Hippocampal formation (tissue), 2 donors: ENCODE measurements at places on chromosomes 12 and 14.

DNA sequence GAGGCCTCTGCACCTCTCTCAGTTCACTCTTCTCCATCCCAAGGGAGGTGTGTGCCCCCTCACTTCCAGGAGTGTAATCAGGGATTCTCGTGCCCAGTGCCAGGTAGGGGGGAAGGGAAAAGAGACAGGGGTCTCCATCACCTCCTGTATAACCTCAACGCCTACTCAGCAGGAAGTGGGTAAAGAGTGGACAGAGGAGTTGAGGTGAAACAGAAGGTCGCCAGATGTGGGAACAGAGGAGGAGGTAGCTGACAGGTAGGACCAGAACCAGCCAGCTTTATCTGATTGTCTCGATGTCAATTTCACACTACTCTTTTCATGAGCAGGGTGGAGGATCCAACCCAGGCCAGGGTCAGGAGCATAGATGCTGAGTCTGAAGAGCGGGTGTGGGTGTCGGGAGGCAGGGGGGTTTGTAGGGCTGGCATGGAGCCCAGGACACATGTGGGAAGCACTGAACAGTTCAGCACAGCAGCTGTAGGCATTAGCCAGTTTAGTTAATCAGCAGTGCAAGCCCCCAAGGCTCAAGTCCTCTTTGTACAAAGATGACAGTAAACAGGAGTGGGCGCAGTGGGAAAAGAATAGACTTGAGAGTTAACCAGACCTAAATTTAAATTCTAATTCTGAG is 213.5 kb downstream of the PELI2 start:
- no peak for DNase-seq

DNA sequence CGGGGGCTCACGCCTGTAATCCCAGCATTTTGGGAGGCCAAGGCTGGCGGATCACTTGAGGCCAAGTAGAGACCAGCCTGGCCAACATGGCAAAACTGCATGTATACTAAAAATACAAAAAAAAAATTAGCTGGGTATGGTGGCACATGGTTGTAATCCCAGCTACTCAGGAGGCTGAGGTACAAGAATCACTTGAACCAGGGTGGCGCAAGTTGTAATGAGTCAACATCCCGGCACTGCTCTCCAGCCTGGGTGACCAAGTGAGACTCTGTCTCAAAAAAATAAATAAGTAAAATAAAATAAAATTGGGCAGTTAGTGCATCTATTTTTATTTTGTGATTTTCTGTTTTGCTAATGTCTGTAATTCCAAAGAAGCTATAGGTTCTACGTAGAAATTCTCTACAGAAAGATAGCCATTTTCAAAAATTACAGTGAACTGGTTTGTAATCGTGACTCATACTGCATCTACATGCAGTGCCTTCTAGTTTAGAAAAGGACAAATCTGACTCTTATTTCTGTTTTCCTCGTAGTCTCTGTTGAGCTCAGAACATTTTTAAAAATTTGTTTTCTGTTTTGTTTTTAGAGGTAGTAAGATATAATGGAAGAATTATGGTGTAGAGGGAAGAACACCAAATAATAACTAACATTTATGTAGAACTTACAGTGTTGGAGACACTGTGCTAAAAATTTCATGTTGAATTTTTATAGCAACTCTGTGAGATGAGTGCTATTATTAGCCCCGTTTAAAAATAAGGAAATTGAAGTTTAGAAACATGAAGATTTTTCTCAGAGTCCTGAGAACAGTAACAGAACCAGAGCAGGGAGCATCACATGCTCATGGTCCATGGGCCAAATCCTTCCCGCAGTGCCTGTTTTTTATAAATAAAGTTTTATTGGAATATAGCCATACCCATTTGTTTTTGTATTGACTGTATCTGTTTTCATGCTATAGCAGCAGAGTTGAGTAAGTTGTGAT is 201.2 kb downstream of the SYNE2 start:
- no peak for DNase-seq

GRCh38 chr12:33111850-33112249 is 215.3 kb upstream of the PKP2 start:
- no peak for DNase-seq

DNA sequence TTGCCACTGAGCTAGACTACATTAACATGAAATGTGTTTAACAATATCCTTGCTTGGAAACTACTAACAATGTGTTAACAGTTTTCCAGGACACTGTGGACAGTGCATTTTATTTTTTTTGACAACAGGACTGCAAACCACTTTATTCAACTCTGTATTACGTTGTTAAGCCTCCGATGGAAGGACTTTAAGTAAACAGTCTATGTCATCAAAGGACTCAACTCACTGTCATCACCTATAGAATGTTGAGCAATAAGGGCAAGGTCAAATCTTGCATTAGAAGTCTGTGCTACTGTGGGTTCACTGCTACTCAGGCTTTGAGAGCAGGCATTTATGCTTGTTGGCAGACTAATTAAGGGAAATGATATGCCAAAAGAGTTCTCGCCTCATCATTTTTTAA is 483.7 kb downstream of the FLRT2 start:
- DNase-seq, result no peak

DNA sequence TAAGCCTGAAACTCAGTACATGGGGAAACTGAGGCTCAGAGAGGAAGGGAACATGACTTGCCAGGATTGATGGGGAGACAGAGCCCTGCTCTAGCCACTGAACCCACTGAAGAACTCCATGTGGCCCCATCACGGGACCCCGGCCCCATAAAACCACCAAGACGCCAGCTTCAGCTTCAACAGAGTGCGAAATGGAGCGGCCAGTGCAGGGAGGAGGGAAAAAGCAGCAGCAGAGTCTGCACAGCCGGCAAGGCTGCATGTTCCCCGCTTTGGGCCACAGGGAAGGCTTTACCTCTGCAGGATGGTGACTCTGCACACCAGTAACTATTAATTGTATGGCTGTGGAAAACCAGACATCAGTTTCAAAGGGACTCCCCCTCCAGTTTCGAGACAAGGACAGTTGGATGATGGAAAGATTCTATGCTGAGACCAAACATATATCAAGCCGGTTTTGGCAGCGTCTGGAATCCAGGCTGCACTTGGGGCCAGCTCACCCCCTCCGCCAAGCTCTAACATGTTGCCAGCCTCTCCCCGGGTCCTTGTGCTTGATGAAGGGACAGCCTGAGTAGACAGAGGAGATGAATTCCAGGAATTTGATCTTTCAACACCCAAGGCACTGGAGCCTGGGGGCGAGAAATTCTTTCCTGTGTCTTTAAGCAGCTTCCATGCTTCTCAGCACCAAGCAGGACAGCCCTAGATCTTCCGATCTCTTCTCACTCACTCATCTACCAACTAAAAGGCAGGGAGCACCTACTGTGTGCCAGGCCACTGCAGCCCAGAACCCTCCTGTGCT is 55.7 kb upstream of the BCL11B start:
- DNase-seq, result no peak

DNA sequence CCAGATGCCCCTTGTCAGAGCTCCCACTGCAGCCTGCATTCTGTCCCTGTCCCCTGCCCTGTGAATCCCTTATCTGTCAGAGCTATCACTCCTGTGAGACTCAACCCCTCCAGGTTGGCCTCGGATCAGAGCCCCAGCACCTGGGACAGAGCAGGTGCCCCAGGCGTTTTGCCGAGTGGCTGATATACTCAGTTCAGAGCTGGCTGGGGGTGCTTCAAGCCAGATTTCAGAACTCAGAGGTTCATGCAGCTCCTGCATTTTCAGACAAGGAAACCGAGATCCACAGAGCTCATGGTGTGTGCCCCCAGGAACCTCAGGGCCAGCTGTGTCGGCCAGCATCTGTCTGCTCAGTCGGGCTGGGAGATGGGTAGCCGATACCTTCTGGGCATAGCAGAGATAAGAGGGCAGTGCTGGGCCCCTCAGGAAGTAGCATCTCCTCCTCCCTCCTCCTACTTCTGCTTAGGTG is 228.0 kb upstream of the RTL1 start:
- DNase-seq, result no peak

- no peak for DNase-seq
These were observed 111.9 kb upstream of the CCDC175 start for GRCh38 chr14:59688224-59689170.

- no peak for DNase-seq
These were observed 3.6 kb upstream of the BATF start for GRCh38 chr14:75518625-75519024.

DNA sequence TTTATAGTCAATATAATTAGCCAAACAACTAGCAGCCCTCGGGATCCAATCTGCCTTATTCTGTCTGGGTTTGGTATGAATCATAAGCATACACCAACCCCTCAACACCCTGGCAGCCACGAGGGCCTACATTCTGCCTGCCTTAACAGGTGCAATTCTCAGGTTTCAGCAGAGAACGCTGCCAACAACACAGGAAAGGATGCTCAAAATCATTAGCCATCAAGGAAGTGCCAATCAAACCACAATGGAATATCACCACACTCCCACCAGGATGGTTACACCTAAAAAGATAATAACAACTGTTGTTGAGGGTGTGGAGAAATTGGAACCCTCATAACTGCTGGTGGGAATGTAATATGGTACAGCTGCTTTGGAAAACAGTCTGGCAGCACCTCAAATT is 122.8 kb downstream of the TTC7B start:
- no peak for DNase-seq

- no peak for DNase-seq
These were observed 241.8 kb upstream of the ATP2B1 start for GRCh38 chr12:89950421-89950820.

GRCh38 chr14:53879747-53880146 is 76.9 kb downstream of the BMP4 start:
- DNase-seq, result no peak
